ENCODE measurements at places on chromosomes 12 and 14. TPM values are rescaled to one million over a fixed set of nuclear protein-coding genes. Genes with fewer than 3 reads are reported as not detected.

- DNase-seq, result no peak
These were observed 291.6 kb downstream of the AKAP6 start for GRCh38 chr14:32620724-32621123.

GRCh38 chr12:78331753-78332152, 501.1 kb downstream of the NAV3 start:
- DNase-seq, result no peak

GRCh38 chr12:89173096-89173495, 179.2 kb downstream of the DUSP6 start:
- no peak for DNase-seq

DNA sequence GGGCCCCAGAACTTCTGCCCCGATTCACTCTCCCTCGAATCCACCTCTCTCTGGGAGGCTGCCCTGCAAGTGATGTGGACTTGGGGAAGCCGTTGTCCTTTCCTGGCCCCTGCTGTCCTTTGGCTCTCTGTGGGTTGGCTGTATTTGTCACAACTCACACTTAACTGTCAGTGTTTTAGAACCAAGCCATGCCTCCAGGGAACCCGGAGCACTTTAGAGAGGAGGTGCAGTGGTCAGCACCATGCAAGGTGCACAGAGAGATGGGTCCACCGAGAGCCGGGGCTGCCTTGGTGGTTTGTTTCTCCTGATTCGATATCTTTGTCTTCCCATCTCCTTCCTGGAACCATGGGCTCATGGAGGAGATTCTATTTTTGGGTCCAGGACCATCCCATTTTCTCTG, 129.5 kb upstream of the RTL1 start:
- no peak for DNase-seq

DNA sequence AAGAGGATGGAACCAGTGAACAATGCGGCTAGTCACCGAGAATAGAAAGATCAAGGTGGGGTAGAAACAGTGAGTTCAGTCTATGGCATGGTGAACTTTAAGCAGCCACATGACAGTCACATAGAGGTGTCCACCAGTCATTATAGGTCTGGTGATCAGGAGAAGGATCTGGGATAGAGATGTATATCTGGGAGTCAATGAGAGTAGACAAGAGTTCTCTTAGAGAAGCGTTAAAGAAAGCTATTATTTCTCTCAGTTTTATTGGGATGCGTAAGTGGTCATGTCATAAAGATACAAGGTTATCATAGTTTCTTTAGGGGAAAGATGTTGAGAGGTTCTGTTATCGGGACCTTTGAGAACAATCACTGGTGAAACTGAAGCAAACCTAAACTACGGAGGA, 136.1 kb upstream of the SLC38A2 start:
- no peak for DNase-seq

DNA sequence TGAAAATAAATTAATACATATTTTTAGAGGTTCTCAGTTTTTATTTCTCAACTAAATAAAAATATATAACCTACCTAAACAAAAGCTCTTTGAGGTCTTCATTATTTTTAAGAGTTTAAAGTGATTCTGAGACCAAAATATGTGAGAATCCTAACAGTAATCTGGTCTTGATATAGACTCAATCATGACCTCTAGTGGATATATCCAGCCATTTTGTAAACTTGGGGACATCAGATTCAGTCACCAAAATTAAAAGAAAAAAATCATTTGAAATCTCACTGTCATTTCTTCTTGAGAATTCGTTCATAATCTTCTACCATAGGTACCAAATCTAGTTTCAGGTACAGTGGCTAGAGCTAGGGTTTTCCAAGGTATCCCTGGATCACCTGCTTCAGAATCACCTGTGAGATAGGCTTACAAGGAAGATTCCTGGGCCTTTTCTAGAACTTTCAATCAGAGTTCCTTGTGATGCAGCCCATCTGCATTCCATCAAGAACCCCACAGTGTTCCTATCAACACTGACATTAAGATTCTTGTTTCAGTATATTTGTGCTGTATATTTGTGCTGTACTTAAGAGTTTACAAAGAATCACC, 214.9 kb downstream of the ADAMTS20 start:
- DNase-seq, result no peak

DNA sequence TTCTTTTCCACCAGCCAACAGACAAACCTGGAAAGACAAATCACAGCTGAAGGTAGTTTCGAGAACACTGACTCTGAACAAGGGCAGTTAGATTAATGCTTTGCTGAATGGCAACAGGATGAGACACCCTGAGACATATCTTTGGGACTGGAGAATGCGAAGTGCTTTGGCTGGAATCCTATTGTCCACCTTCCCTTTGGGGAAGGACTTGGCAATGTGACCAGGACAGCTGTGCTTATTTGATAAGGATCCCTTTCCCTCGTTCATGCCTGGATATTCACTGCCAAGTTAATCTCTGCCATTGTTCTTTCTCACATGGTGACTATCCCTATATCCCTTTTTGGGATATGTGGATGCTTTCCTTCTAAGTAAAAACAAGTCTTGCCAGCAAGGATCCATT, 537.1 kb upstream of the SEL1L start:
- no peak for DNase-seq

DNA sequence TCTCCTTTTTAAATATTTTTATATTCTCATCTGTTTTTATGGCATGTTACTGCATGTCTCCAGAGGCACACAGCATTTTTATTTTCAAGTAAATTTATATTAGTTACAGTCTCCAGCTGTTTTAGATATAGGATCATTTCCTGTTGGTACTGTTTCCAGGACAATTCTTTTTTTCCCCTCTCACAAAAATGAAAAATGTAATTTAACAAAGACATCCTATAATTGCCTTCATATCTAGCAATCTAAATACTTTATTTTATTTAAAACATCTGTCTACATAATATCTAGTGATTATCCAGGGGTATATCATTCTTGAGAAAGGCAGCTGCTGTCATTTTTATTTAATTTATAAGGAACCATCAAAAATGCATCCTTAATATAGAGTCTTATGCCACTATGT, 272.4 kb upstream of the NPAS3 start:
- no peak for DNase-seq

DNA sequence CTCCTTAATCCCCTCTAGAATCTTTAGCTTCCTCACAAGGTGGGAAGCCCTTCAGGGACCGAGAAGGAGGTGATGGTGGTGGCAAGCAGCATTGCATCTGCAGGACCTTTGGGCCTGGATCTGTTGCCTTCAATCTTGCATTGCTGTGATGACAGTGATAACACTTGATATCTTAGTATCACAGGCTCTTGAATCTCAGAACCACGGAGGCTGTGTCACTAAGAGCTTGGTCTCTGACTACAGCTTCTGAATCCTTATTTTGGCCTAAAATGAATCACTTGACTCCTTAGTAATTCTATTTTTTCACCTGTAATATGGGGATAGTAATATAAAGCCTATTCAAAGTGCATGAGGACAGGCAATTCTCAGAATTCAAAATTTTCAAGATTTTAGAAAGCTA, 8.9 kb upstream of the AMN1 start:
- no peak for DNase-seq

GRCh38 chr12:46958599-46959290, 120.7 kb upstream of the PCED1B start:
- DNase-seq, result no peak

GRCh38 chr14:77714926-77715325, 7.0 kb downstream of the SLIRP start:
- no peak for DNase-seq

DNA sequence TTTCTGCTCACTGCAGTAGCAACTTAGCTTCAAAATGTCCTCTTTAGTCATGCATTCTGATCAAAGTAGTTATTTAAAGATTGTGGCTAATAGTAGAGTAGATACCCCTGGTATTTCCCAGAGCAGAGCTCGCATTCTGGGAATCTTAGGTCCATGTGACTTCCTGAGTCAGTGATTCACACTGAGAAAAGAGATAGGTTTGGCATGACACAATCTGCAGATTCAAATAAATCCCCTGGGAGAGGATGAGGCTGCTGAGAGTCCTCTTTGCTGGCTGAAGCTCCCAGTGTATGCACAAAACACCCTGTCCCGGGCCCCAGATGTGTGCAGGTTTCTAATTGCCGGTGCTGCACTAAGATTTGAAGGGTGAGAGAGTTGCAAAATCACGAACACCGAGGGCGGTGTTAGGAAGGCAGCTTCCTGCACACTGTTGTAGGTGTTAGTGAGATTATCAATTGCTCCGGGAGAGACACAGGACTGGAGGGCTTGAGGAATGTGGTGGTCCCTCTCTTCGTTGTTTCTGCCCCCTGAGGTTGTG, 233.2 kb downstream of the NRXN3 start:
- DNase-seq, result no peak

DNA sequence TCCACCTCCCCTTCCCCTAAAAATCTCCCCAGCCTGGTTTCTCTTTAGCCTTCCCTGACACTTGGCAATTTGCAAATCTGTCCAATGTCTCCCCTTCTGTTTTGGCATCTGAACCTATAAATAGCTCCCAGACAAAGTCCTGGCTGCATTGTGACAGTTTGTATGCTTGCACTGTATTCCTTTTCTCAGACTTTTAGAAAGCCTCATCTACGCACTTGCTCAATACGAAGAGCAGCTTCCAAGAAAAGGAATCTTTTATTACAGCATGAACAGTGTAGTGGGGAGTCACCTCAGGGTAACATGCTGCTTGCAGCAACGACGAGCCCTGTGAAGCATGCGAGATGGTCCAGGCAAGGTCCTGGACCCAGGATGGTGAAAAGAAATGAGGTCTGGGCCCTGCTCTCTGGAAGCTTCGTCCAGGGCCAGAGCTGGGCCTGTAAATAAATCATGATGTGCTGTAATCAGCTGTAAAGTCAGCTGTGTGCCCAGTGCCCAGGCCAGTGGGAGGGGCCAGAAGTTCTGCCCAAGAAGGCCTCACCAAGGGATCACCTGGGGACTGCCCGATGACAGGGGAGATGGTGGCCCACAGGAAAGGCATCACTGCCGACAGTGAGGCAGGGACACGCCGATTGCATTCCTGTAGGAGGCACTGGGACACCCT, 88.3 kb downstream of the RIN3 start:
- no peak for DNase-seq

- DNase-seq, result no peak
These were observed 47.2 kb upstream of the KTN1 start for GRCh38 chr14:55532645-55533344.

- DNase-seq, result peak; percentile 77
These were observed 518 bp downstream of the GSKIP start for GRCh38 chr14:96363751-96364336.

- DNase-seq, result no peak
These were observed 14.9 kb upstream of the SNAPC1 start for GRCh38 chr14:61747342-61747741.

GRCh38 chr14:91142214-91142668, 28.4 kb downstream of the DGLUCY start:
- no peak for DNase-seq

DNA sequence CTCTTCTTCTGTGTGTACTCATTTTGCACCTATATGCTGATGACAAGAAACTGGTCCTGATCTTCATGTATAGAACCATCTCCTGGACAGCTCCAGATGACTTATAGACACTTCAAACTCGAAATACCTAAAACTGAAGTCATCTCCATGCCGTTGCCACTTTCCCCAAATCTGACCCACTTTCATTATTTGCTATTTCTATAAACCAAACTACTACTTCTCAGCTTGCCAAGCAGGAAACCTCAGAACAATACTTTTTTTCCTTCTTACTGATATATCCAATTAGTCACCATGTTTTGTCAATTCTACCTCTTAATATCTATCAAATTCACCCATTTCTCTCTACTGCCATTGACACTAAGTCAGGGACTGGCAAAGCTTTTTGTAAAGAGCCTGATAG, 14.8 kb downstream of the SGPP1 start:
- no peak for DNase-seq

DNA sequence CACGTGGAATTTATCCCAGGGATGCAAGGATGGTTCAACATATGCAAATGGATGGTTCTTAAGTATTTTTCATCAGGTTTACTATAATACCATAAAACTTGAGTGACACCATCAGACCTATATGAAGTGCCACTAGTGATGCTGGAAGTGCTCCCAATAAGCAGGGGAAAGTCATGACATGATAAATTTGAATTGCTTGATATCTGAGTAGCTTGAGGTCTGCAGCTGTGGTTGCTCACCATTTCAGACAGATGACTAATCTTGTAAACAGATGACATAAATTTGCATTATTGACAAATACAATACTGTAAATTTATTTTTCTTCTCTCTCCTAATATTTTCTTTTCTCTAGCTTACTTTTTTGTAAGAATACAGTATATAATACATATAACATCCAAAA, 13.7 kb upstream of the PRPF39 start:
- no peak for DNase-seq

- DNase-seq, result no peak
These were observed 5.1 kb downstream of the LHX5 start for GRCh38 chr12:113466454-113467141.

- peak; percentile 56 for DNase-seq
These were observed 386 bp downstream of the DGKA start for GRCh38 chr12:55931317-55931779.

- DNase-seq, result no peak
These were observed 24.7 kb downstream of the SUSD6 start for GRCh38 chr14:69635981-69636639.

DNA sequence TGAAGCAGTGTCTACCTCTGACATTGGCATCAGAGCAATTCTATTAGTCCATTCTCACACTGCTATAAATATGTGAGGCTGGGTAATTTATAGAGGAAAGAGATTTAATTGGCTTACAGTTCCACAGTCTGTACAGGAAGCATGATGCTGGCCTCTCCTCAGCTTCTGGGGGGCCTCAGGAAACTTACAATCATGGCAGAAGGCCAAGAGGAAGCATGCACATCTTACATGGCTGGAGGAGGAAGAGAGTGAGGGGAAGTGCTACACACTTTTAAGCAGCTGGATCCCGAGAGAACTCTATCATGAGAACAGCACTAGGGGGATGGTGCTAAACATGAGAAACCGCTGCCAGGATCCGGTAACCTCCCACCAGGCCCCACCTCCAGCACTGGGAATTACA, 25.7 kb upstream of the SEL1L start:
- no peak for DNase-seq

- DNase-seq, result no peak
These were observed 174.8 kb downstream of the LRIG3 start for GRCh38 chr12:58745348-58746125.

GRCh38 chr12:87809916-87810315, 219.3 kb downstream of the C12orf50 start:
- DNase-seq, result no peak

GRCh38 chr12:110599334-110599733, 14.6 kb upstream of the TCTN1 start:
- no peak for DNase-seq

The SDR39U1 gene
- 47.1 TPM for total RNA-seq

The ACOT6 gene
- total RNA-seq, result not detected

The ACVRL1 gene
- total RNA-seq, result 132 TPM

The RDH16 gene
- 0.28 TPM for total RNA-seq

The ANKS1B gene
- total RNA-seq, result 1.1 TPM

The PPM1H gene
- total RNA-seq, result 4.9 TPM

The SAMD15 gene
- total RNA-seq, result 0.66 TPM

The NFYB gene
- 18.9 TPM for total RNA-seq

The SPIC gene
- not detected for total RNA-seq

The KRT7 gene
- total RNA-seq, result 1.0 TPM

The KCNC2 gene
- 0.44 TPM for total RNA-seq

The TM7SF3 gene
- total RNA-seq, result 47.6 TPM

The DACT1 gene
- total RNA-seq, result 2.3 TPM

The TMEM121 gene
- 4.0 TPM for total RNA-seq

The LMO3 gene
- 131 TPM for total RNA-seq

The TSHR gene
- total RNA-seq, result 0.60 TPM

The LHX5 gene
- not detected for total RNA-seq

The GALC gene
- total RNA-seq, result 24.3 TPM

Measured in mucosa of descending colon (tissue), 3 donors.